Pancreas (tissue), 10 donors: ENCODE measurements at places on chromosomes 3 and 15.

DNA sequence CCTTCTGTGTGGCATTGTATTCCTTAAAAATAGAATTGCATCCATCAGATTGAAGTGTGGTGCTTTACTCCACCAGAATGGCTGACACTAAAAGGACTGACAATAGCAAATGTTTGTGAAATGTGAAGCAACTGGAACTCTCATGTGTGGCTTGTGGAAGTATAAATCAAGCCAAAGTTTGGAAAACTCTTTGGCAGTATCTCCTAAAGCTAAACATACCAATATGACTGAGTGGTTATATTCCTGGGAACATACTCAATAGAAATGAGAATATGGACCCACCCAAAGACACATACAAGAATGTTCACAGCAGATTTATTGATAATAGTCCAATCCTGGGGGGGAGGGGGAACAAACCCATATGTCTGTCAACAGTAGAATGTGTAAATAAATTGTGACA lies 87.1 kb downstream of the RARB start:
- no peak for DNase-seq

DNA sequence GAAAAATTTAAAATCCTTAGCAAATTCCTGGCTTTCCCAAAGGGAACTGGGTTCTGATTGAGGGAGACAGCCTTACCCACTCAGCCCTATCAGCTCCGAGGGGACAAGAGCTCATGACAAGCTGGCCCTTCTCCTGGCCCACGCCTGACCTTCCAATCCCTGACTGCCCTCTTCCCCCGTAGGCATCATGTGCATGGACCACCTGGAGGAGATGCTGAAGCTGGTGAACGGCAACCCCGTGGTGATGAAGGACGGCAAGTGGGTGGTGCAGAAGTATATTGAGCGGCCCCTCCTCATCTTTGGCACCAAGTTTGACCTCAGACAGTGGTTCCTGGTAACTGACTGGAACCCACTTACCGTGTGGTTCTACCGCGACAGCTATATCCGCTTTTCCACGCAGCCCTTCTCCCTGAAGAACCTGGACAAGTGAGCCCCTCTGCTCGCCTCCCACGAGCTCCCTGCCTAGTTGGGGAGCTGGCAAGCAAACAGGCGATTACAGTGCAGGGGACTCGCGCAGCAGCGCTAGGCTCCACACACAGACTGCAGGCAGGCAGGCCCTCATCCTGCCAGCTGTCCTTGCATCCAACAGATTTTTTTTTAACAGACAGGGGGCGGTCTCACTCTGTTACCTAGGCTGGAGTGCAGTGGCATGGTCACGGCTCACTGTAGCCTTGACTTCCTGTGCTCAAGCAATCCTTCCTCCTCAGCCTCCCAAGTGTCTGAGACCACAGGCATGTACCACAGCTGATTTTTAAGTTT lies 16.8 kb downstream of the RPUSD3 start:
- no peak for DNase-seq

GRCh38 chr15:88394553-88395145 lies 72.5 kb downstream of the MRPL46 start:
- DNase-seq = no peak

DNA sequence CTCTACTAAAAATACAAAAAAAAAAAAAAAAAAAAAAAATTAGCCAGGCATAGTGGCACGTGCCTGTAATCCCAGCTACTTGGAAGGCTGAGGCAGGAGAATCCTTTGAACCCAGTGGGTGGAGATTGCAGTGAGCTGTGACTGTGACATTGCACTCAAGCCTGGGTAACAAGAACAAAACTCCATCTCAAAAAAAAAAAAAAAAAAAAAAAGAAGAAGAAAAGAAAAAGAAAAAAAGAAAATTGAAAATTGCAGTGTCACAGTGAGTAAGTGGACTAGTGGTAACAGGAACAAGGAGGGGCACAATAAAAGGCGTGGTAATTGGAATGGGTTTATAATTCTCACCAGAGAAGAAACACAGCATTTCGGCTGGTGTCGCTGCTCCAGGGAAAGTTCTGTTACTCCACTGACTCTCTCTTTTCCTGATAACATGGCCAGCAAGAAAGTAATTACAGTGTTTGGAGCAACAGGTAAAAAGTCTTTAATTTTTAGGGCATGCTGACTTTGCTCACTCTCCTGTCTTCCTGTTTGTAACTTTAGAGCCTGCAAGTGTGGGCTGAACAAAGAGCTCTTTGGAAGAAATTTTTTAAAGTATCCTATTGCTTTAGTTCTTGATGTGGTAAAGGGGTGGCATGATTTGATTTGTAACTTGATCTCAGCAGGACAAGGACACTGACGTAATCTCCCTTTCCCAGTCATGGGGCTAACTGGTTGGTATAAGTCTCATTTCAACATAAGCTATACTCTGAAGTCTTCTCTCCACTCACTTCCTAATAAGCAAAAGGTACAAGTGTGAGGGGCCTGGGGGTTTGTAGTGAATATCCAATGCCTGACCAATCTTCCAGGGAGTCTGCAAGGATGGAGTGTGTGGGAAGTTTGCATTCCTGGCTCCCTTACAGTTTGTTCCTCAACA lies 22.1 kb upstream of the TRA2B start:
- no peak for DNase-seq

DNA sequence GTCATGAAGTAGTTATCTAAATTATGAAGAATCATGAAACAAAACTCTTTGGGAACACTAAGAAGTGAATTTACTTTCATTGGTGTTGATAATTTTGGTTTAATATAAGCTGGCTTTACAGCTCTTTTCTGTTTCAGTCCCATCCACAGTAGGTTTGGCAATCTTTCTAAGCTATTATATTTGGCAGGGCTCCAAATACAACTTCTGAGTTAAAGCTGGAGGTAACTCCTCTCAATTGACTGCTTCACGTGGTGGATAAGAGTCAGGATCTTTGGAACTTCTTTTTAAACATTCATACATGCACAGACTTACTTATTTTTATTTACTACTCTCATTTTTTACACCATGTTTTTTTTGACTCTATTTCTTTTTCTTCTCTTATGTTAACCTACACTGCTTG lies 106.5 kb upstream of the EPHA3 start:
- DNase-seq = no peak

DNA sequence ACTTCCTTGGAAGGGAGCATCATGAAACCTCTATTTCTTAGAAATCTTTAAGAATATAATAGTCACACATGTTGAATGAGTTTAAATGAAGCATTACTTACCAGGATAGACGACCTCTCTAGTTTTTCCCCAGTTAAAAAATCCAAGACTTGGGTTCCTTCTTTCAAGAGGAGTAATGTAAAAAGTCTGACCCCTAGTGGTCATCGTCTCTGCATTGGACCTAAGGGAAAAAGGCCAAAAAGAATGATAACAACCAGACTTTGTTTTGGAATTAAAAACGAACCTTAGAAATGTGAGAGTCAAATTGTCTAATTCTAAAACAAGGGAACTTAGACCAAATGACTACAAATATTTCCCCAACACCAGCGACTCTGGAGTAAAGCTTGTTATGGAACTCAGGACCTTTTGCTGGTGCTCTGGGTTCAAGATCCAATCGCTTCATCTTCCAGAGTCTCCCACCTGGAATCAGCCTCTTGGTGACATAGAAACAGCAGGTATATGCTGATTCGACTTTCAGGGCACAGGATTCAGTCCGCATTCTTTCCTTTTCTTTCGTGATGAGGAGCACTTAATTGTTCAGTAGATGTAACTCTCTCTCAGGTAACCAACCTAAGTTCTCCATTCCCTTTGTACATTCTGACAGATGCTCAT lies 214.8 kb upstream of the TPRG1 start:
- DNase-seq = no peak

- DNase-seq = no peak
These were observed 3.8 kb downstream of the RBP2 start for GRCh38 chr3:139472380-139473010.

GRCh38 chr15:56725386-56725785 lies 7.9 kb downstream of the ZNF280D start:
- no peak for DNase-seq

- peak; percentile 76 for DNase-seq
These were observed 15.0 kb downstream of the PTH1R start for GRCh38 chr3:46892285-46893145.

DNA sequence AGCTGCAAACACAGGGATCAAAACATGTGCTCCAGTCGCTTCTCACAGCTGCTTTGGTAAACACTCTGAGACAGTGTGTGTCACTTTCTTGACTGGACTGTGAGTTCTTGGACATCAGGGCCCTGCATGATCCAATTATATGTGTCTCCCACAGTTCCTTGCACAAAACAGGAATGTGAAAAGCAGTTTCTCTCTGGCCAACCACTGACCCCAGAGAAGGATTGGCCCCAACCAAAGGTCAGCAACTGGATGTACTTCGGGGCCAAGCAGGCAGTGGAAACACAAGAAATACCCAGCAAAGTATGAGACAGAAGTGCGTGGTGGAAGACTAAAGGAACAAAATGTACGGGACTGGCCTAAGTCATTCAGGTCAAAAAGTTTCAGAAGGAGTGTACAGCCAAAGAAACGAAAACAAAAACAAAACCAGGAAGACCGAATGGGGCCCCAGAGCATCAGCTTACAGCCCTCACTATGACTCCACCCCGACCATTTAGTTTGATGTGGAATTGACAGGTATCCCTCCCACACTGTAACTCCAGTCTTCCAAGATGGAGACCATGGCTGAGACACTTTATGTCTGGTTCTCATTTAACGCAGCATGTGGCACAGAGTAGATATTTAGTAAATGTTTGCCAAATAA lies 76.7 kb upstream of the LPP start:
- peak; percentile 20 for DNase-seq

DNA sequence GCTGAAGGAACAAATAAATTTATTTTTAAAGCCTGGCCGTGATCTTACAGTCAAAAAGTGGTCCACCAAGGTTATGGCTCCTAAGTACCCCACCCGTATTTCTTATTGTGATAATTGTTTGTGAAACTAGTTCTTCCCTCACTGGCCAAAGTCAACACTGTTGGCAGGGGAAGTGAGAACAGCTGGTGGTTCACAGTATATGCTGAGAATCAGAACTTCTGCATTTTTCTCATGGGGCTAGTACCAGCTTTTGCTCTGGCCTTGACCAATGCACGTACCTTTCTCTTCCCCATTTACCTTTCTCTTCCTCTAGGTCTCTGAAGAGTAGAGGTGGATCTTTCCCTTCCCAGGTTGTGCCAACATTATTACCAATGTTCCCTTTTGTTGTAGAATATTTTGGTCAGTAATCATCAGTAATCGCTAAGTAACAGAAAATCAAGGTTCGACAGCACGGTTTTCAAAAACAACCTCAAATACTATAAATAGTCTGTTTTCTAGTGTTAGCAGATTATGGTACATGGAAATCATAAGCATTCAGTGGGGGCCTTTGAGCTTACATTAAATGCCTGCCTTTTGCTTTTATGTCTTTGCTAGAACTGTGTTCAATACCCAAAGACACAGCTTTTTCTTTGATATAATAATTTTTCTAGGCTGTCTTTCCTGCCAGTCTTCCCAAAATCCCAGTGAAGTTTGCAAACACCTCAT lies 268.0 kb downstream of the LPP start:
- DNase-seq = peak; percentile 36

DNA sequence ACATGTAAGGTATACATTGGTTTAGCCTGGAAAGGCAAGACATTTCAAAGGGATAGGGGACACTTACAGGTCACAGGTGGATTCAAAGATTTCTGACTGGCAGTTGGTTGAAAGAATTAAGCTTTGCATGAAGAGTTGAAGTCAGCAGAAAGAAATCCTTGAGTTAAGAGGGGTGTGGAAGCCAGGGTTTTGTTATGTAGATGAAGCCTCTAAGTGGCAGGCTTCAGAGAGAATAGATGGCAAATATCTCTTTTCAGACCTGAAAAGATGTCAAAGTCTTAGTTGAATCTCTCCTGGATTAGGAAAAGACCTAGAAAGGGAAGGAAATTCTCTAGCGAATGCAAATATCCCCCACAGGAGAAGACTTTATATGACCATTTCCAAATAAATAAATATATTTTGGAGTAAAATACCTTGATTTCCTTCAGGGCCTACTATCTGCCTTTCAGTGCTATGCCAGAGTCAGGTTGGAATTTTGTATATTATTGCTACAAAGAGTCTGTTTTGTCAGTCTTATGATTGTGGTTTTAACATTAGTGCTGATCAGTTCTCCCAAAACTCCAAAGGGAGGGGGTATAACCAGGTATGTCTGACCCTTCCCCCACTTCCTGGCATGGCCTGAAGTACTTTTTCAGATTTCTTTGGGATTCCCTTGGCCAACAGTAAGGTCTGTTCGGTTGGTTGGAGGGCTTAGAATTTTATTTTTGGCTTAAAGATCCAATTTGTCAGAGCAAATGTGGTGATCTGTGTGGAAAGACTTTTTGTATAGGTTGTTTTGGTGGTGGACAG lies 286.4 kb downstream of the LRTM1 start:
- no peak for DNase-seq

- DNase-seq = no peak
These were observed 96.4 kb downstream of the FNDC3B start for GRCh38 chr3:172135820-172136219.

- DNase-seq = no peak
These were observed 7.8 kb upstream of the HDAC11 start for GRCh38 chr3:13472286-13472685.

GRCh38 chr3:52891164-52891563 lies 6.2 kb downstream of the STIMATE start:
- no peak for DNase-seq

GRCh38 chr3:123491966-123492587 lies 43.2 kb upstream of the ADCY5 start:
- no peak for DNase-seq

- no peak for DNase-seq
These were observed 116.6 kb downstream of the CHDH start for GRCh38 chr3:53729618-53730017.

DNA sequence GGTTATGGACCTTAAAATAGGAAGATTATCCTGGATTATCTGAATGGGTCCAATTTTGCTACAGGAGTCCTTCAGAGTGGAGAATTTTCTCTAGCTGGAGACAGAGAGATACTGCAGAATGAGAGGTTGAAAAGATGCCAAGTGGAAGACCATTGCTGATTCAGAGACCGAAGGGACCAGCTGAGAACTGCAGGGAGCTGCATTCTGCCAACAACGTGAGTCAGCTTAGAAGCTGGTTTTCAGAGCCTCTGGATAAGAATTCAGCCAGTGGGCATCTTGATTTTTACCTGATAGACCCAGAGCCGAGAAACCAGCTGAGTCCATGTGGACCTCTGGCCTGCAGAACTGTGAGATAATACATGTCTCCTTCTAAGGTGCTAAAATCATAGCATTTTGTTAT lies 234.0 kb downstream of the NR2F2 start:
- DNase-seq = no peak

DNA sequence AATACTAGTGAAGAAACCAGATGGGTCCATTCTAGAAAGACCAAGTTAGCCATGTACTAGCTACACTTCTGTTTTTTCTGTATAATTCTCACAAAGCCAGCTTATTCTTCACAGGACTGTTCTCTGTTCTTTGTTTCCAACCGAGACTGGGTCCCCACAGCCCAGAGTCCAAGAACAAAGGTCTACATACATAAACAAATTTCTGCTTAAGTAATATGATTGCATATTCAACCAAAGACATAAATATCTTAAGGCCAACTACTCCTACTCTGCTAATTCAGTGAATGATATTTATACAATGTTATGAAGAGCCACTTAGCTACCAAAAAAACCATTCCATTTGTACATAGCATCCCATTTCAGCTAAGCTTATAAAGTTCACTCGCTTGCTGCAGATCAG lies 299.8 kb upstream of the CCDC54 start:
- no peak for DNase-seq
